Frontal cortex (tissue), 4 donors: ENCODE measurements at places on chromosomes 11 and 22.

GRCh38 chr11:72577271-72577721 is 96.9 kb downstream of the PDE2A start:
- DNase-seq = no peak

DNA sequence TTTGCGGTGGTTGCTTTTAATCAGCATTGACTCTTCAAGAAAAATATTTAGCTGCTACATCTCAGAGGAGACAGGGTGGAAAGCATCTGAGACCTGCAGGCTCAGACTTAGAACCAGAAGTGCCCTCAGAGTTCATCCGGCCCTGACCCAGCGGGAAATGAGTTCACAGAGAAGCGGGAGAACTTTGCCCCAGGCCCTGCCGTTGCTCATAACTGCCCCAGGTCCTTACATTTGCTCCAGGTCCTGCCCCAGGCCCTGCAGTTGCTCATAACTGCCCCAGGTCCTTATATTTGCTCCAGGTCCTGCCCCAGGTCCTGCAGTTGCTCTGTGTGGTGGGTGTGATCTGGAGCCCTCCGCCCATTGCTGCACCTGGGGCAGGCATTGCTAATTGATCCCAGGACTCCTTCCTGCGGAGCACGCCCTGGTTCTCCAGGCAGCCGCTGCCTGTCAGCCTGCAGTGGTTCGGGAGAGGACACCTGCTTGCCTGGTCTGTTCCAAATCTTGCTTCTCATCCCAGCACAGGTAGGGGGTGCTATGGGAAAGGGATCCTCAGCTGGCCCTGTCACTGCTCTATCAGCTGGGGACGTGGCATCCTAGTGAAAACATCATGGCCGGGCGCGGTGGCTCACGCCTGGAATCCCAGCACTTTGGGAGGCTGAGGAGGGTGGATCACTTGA is 58.1 kb upstream of the PPP6R3 start:
- DNase-seq = no peak

DNA sequence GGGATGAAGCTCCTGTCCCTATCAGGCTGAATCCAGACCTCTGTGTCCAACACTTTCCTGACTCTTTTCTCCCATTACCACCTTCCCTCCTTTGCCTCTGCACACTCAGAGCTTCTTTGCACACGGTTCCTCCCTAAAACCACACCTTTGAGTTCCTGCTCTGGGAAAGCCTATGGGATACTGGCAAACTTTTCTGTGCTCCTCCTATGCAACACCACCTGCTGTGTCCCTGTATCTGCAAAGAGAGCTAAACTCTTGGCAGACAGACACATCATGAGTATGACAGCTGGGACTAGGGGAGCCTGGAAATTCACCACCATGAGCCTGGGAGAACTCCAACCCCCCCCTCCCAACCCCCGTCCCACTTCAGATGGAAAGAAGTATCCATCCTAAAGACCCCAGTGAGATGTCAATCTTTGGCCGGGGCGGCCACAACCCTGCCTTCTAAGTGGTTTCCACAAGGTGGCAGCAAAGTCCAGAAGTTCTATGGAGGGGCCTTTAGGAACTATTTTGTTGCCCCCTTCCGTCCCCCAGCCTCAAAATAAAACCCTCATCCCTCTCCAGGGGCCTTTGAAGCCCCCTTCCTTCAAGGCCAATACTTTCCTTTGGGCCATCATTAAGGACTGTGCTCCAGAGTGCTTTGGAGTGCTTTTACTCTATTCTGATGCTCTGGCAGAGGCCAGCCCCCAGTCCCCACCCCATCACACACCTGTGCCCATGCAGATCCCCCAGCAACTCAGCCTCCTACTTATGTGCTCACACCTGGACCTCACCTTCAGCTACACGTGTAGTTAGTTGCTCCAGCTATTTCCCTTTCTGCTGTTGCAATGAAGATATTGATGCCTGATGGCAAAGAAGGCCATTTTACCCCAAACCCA is 19.4 kb downstream of the HTR3A start:
- peak; percentile 20 for DNase-seq

DNA sequence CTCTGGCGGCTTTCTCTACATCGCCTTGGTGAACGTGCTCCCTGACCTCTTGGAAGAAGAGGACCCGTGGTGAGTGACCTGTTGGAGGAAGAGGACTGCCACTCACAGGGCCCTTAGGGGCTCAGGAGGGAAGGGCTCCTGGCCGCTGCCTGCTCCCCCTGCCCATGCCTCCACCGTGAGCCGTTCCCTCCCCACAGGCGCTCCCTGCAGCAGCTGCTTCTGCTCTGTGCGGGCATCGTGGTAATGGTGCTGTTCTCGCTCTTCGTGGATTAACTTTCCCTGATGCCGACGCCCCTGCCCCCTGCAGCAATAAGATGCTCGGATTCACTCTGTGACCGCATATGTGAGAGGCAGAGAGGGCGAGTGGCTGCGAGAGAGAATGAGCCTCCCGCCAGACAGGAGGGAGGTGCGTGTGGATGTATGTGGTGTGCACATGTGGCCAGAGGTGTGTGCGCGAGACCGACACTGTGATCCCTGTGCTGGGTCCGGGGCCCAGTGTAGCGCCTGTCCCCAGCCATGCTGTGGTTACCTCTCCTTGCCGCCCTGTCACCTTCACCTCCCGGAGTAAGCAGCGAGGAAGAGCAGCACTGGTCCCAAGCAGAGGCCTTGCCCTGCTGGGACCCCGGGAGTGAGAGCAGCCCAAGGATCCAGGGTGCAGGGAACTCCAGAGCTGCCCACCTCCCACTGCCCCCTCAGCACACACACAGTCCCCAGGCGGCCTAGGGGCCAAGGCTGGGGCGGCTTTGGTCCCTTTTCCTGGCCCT is 6.9 kb downstream of the SLC39A13 start:
- DNase-seq = no peak

DNA sequence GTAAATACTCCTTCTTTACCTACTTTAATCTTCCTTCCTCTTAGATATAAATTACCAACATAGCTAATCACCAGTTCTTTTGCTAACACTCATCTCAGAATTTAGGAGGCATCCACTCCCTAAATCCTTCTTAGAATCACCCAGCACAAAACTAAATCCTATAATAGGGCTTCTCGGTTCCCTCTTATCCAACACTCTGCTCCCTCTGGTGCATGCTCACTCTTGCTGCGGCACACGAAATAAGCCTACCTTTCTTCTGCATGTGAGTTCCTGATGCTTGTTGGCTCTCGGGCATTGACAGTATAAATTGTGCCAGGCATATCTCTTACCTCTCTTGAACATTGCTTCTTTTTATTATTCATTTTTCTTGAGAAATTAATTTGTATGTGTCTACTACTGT is 61.0 kb downstream of the OR5AK2 start:
- no peak for DNase-seq

- DNase-seq = no peak
Observed at GRCh38 chr11:13064593-13064992, 55.5 kb downstream of the RASSF10 start.

- peak; percentile 42 for DNase-seq
Observed at GRCh38 chr11:8719211-8719649, 36.6 kb downstream of the RPL27A start.

DNA sequence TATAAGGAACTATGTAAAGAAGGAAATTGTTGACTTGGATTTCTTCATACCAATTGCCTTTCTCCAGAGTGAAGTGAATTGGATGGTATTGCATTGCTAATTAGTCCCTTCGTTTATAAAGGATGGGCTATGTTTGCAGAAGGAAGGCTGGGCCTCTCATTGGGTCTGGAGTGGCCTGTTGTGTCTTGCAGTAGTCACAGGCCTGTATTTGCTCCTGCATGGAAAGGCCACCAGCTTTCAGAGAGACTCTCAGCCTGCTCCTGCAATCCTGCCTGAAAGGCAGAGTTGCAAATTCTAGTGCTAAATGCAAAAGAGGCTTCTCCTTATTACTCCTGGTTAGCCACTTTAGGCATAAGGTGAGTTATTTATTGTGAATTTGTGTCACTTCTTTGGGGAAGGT is 103.8 kb downstream of the EXT2 start:
- DNase-seq = no peak
